Inflammatory macrophage treated with lipopolysaccharide for 4 hours (primary cell): ENCODE measurements at places on chromosomes 5 and 9.
A peak's percentile ranks its signal among the peaks of the same experiment; 100 is the strongest.

DNA sequence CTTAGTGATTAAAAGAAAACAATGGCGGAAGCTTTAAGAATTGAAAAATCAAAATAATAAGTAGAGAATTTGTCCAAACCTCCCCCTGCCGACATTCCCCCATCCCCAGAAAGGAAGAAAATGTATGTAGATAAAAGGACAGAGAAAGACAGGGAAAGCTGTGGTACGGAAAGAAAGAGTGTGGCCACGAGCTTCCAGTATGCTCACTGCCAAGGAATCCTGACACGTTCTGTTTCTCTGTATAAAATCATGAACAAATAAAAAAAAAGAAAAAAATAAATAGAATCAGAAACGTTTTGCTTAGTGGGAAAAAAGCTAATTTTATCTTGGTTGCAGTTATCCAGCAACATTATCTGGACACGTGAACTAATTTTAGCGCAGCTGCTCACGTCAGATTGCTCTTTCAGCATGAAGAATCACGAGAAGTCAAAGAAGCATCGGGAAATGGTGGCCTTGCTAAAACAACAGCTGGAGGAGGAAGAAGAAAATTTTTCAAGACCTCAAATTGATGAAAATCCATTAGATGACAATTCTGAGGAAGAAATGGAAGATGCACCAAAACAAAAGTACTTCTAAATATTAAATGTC lies 15.2 kb downstream of the DNAJC21 start:
- no peak for DNase-seq

GRCh38 chr9:73149371-73150067 lies 2.1 kb upstream of the ANXA1 start:
- DNase-seq = peak; percentile 89

DNA sequence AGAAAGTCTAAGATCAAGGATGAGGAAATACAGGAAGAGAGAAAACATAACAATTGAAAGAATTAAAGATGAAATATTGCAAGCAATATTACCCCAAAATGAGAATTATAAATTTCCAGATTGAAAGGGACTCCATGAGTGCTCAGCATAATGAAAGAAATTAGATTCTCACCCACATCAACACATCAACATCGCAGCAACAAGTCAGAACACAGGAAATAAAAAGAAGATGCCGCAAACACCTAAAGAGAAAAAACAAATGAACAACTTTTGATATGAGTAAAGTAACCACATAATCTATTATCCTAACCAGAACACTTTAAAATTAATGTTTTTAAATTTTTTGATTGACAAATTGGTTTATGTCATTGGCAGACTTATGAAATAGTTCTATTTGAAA lies 318.3 kb upstream of the PTGER4 start:
- no peak for DNase-seq

DNA sequence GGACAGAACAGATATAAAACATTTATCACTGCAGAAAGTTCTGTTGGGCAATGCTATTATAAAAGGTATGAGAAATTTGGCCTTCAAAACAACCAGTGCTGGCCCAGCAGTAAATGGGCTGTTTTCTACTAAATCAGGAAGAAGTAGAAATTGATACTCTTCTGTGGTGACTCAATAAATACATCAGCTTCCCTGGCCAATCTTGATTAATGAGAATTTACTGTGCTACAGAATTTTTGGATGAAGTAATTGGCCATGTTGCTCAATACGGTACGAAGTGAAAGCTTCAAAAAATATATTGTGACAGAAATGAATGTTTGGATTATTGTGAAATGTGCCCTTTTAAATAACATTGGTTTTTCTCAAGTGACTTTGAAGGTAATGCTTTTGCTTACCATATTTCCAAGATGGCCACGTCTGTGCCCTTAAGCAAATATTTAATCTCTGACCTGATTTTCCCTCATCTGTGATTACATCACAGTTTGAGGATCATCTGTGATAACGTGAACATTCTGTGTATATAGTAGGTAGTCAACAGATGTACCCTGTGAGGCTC lies 4.2 kb downstream of the DNAJA1 start:
- peak; percentile 95 for DNase-seq

- DNase-seq = no peak
These were observed 82.5 kb downstream of the NFIB start for GRCh38 chr9:14231196-14231990.

DNA sequence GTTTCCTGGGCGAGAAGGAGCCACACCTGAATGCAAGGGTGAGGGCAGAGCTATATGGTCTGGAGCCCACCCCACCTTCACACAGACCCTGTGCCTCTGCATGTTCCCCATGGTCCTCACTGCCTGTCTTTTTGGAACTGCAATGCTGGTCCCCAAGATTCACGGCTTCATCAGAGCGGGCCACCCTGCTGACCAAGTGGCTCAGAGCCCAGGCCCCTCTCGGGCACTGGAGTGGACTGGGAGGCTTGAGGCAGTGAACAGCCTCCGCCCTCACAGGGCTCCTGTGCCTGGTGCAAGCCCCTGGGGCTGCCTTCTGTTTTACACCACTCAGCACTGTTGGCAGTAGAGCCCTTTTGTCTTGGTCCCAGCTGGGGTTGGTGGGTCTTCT lies 143.2 kb downstream of the CACNA1B start:
- DNase-seq = no peak

DNA sequence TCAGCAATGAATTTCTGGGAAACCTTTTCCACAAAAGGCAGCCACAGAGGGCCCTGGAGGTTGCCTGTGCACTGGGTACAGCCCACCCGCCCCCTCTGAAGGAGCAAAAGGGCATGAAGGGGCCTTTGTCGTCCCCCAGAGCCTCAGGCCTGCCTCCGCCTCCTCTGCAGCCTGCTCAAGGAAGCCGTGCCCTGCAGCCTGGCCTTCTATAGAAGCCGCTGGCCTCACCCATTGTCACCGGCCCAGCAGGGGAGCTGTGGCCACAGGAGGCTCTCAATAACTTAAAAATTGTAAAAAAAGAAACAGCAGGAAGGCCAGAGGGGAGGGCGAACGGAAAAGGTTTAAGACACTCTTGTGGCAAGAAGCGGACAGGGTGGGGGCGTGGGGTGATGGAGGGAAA lies 213.3 kb downstream of the IRX2 start:
- DNase-seq = no peak

DNA sequence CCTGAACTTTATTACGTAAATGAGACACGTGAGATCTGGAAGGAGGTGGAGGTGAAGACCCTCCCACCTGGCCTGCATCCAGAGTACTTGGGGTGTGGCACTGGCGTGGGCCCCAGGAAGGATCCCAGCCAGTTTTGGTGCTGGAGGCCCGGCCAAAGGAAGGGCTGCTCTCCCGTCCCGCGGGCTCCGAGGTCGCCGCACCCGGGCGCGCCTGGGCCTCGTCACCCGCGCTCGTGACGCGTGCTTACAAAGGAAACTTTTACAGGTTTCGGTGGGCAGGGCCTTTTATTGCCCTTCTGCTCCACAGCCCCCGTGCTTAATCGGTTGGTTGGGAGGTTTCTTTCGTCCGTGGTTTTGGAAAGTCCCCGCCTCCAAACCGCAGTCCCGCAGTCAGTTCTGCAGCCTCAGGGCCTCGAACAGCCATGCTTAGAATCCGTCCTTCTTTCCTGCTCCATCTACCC lies 29.2 kb downstream of the CDKN2A start:
- peak; percentile 68 for DNase-seq

DNA sequence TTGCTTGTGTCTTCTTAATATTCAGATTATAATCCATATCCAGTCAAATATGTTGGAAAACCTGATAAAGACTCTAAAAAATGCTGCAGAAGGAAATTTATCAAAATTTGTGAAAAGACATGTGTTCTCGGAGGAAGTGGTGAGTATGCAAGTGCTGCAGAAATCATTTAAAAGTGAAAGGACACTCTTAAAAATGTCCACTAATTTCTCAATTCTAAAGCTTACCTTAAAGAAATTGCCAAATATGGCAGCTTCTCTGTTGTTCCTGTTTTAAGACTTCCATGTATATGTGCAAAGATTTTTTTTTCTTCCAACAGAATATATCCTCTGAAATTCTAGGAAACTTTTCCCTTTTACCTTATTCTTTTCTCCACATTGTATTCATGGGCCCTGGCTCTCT lies 32.4 kb downstream of the PTCD2 start:
- peak; percentile 66 for DNase-seq

DNA sequence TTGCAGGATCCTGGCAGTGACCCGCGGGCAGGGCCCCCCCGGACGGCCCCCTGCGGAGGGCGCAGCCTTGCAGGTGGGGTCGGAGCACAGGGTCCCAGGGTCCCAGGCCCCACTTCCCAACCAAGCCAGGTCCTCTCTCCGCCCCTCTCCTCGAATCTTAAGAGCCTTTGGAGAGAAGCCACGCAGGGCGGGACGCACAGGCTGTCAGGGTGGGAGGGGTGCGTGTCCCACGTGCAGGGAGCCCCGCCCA lies 18.4 kb upstream of the EGFL7 start:
- peak; percentile 94 for DNase-seq

- no peak for DNase-seq
These were observed 10.8 kb upstream of the SPATA24 start for GRCh38 chr5:139414581-139415130.
